ENCODE measurements at places on chromosomes 1 and 21. TPM values are rescaled to one million over a fixed set of nuclear protein-coding genes. Genes with fewer than 3 reads are reported as not detected.
A peak's percentile ranks its signal among the peaks of the same experiment; 100 is the strongest.

- no peak for DNase-seq
Measured at GRCh38 chr1:33321178-33321577, 280 bp upstream of the A3GALT2 start.

Gene KCNH1
- 2.7 TPM for total RNA-seq

DNA sequence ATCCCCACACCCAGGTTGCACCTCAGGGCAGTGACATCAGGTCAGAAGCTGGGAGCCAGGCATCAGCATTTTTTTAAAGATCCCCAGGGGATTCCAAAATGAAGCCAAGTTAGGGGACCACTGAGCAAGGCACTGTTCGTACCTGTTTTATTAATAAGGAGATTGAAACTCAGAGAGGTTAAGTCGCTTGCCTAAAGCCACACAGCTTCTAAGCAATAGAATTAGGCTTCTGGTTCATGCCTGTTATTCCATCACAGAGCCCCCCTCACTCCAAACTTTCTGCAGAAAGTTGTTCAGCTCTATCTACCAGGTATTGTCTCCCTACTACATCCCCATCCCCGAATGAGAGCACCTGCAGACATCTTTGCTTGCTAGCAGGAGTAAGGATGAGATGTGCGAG is 28.7 kb downstream of the KCNN3 start:
- DNase-seq, result no peak

DNA sequence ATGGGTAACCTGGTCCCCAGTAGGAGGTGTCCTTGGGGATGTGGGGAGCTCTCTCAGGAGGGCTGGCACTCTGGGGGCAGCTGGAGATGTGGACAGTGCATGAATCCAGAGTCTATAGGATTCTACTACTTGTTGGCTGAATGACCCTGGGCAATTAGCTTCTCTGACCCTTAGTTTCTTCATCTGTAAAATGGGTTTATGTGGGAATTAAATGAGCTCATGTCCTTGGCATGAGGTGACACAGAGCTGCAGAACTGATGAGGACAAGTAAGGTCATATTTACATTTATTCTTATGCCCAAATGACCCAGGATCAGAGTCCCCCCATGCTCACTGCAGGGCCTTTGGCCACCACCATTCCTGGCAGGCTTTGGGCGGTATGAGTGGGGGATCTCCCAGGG is 29.3 kb downstream of the FOXO6 start:
- DNase-seq, result no peak

Gene F13B
- total RNA-seq, result not detected

DNA sequence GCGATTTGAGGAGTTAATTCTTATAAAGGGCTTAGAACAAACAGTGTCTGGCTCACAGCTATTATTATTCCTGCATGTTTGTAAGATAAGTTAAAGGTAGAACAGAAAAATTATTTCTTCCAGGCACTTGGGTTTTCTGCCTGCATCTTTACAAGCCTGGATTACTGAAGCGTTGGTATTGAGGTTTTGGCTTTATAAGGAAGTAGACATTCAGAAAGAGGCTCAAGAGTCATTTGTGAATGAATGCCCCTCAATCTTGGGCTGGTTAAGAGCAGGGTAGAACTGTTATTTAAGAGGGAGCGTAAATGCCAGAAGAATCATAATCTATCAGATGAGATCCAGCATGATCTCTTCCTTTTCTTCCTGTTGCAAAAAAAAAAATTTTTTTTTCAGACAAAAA is 77.3 kb upstream of the ARID1A start:
- DNase-seq, result no peak

DNA sequence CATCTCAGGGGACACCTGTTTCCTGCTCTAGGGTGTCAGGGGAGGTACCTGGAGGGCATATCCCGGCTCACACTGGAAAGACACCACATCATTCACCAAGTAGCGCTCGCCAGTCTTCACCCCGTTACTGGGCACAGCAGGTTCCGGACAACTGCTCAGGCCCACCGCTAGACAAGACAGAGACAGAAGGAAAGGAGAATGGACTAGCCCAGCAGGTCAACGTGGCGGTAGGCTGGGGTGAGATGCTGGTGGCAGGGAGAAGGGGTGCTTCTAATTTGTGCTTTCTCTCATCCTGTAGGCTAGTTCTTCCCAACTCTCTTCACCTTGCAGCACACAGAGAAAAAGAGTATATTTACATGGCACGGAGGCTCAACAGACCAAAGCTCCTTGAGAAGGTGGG is 145.0 kb downstream of the ZSCAN20 start:
- DNase-seq, result no peak

- DNase-seq, result no peak
Measured at GRCh38 chr1:59236721-59237545, 60.0 kb upstream of the FGGY start.

Gene MIXL1
- not detected for total RNA-seq

GRCh38 chr21:45087022-45087823 is 12.8 kb downstream of the ADARB1 start:
- DNase-seq, result no peak

GRCh38 chr1:201562659-201563405 is 23.9 kb downstream of the NAV1 start:
- DNase-seq, result peak; percentile 80

GRCh38 chr1:181442181-181442525 is 41.2 kb upstream of the CACNA1E start:
- DNase-seq, result no peak

Gene TMPRSS2
- total RNA-seq, result not detected

Gene MSH4
- not detected for total RNA-seq

DNA sequence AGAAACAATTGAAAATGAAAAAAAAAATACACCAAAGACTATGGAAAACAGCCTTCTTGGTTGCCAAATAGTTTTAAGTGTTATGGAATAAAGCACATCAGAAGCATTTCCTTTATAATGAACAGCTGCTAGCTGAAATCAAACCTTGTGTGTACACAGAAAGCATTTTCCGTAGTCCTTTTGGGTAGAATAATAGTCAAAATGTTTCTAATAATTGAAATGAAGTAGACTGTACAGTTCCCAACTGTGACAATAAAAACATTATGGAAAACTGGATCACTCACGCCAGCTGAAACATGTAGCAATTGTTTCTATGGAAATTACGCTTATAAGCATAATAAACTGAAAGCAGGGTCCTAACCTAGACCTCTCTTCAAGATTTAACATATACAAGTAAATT is 856.3 kb upstream of the B3GALT2 start:
- no peak for DNase-seq

DNA sequence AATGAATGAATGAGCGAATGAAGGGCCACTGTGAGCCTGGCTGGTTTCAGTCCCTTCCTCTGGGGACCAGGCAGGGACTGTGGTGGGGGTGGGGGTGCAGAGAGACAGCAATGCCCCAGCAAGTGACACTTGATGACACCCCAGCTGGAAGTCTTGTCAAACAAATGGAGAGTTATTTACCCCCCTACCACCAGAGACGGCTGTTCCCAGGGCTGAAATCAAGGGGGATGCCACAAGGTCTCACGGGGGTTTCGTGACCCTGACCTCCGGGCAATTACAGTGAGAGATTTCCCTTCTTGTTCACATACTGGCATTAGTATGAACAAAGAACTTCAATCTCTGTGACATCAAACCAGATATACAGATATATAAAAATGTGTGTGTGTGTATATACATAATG is 34.0 kb upstream of the LMO4 start:
- no peak for DNase-seq

- DNase-seq, result no peak
Measured at GRCh38 chr1:206833106-206833680, 32.2 kb upstream of the IL20 start.

- DNase-seq, result no peak
Measured at GRCh38 chr1:246775531-246776385, 51.5 kb downstream of the SCCPDH start.

Gene PLEKHA6
- total RNA-seq, result 0.76 TPM

Gene UBASH3A
- total RNA-seq, result not detected

DNA sequence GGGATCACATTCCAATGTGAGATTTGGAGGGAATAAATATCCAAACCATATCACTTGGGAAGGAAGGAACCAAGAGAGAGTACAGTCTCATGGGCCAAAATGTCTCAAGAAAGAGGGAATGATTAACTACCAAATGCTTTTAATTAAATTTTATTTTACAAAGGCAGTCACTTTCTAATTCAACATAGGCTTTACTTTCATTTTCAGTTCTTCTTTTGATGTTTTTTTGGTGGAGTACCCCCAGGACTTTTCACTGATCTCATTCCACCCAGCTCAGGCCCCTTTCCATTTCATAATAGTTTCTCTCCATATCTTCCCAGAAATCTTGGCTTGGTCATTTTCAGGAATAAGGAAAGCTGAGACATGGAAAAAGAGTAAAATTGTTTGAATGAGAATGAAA is 5.1 kb upstream of the SLAMF7 start:
- DNase-seq, result no peak
